HL-60 (cell line): ENCODE measurements at places on chromosomes 13 and 19.
A peak's percentile ranks its signal among the peaks of the same experiment; 100 is the strongest.

DNA sequence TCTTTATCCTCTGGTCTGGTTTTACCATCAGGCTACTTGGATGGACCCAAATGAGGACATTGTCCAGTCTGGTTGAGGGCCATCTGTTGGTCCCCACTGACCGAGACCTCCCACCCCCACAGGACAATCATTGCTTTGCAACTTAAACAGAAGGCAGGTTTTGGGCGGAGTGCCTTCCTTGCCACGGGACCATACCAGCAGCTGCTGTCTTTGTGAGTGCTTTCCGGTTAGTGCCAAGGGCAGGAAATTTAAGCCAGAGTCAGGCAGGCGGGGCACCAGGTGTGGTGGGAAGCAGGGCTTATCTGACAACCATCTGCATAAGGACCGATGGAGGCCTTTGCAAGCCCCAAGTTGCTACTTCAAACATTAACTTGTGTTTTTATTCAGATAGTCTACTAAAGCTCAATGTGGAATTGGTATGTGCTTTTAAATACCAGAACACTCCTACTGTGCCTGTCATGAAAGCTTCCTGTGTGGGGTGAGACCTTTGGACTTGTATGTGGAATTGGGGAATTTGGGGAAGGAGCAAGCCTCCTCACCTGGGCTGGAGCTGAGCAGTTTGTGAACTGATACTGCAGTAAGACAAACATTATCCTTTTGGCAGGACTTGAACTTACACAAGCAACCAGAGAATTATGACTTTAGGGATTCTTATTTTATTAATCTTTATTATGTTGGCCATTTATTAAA is 39.3 kb upstream of the UBE2L5 start:
- no peak for DNase-seq

DNA sequence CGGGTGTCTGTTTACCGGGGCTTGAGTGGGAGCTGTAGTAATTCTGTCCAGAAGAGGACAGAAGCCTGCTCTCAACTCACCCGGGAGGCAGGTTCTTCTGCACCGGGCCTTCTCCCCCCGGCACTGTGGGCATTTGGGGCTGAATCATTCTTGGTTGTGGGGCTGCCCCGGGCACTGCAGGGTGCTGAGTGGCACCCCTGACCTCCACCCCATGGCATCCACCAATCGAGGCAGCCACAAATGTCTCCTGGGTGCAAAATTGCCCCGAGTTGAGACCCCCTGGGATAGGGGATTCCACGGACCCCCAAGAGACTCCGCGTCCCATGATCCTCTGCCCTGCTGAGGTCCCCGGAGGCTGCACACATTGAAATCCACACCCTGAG is 68.8 kb downstream of the GNG7 start:
- DNase-seq = no peak

GRCh38 chr13:50654331-50654730 is 189.2 kb downstream of the DLEU7 start:
- DNase-seq = no peak

GRCh38 chr19:41978470-41978869 is 15.6 kb downstream of the ATP1A3 start:
- DNase-seq = no peak

- no peak for DNase-seq
Observed at GRCh38 chr13:110973007-110973700, 58.3 kb upstream of the ANKRD10 start.

DNA sequence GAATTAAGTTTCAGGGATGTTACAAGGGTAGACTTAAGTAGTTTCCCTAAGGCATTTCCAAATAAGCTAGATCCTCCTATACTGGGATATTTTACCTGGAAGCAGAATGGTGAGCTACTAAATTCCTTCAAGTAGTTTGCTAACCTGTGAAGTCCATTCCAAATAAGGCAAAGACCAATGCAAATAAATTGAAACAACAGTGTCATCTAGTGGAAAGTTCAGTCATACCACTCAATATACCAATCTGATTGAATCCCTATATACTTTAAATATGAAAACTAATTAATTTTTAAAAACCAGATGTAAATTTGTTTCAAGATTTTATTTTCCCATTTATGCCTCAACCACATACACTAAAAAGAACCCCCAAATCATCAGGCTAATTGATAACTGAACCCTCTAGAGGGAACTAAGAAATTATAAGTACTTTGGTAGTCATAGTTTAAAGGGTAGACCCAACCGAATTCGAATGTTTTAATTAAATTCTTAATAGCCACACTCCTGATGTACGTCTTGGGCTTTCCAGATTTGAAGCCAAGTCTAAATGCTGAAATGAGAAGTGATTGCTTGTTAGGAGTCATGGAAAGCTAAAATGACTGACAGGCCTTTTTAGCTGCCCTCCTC is 223.7 kb downstream of the TBC1D4 start:
- DNase-seq = no peak

DNA sequence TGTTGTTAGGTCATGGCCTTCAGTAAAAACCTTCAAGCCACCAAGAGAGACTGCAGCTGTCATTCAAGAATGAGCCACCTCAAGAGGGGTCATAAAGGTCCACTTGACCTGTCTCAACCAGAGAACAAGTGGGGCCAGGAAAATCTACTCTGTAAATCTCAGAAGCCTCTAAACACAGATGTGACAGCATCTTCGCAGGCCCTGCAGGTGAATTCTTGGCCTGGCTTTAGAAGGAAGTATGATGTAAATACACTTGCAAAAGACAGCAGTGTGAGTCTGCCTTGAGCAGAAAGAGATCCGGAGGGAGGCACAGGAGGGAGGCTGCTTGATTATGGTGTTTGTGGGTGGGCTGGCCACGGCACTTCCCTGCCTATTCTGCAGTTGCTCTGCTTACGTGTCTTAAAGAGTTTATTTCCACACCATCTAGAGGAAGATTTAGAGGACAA is 1082.9 kb downstream of the UQCRFS1 start:
- no peak for DNase-seq

DNA sequence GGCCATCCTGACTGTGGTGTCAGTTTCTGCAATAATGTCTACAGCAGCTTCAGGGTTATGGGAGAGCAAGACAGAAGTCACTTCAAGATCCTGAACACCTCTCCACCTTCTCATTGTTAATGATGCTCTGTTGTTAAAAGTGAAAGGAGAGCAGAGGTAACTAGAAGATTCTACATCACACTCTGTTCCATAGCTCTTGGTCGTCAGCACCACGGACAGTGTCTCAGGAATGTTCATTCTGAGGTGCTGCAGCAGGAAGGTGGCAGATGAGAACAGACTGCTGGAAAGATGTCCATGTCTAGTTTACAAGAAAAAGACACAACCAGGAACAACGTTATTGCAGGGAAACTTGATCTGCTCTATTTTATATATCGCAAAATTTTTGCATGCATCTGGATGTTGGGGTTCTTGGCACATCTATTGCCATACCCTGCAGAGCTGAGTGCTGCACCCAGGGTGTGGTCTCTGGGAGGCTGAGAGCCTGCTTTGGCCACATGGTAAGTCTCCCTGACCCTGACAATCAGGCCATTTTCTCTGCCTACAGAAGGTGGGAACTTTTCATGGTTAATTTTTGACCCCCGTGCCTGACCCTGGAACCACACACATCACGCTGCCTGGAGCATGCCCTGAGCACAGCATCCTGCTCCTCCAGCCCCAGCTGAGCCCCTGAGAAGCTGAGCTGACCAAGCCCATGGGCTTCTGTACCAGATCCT is 12.7 kb downstream of the CEACAM21 start:
- peak; percentile 11 for DNase-seq

- no peak for DNase-seq
Observed at GRCh38 chr13:109541081-109541480, 245.3 kb downstream of the IRS2 start.
